ENCODE measurements at places on chromosomes 1 and 21.
A peak's percentile ranks its signal among the peaks of the same experiment; 100 is the strongest.

DNA sequence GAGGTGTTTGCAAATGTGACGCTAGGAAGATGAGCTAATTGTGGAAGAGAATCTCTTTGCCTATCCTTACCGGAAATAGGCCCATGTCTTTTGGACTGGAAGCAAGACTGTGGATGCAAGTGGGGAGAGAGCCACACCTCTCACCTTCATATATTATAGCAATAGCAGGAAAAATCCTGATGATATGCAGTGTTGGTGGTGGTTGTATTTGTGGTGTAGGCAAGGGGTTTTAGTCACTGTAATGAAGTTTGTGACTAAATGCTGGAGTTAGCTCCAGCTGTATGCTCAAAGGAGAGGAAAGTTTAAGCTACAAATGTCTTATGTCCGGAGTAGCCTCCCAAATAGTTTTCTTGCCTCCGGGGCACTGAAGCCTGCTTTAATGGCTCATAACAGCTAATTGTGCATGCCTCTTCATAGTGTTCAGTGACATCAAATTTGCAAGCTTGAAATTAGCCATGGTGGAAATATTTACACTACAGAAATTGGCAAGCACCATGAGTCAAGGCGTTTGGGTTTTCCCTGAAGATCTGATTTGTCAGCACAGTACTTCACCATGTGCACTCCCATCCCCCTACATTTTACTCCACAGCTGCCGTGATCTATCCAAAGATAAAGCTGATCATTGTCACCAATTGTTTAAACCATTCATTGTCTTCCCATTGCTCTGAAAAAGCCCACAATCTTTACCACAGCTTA lies 102.6 kb upstream of the ZNF644 start:
- no peak for DNase-seq

DNA sequence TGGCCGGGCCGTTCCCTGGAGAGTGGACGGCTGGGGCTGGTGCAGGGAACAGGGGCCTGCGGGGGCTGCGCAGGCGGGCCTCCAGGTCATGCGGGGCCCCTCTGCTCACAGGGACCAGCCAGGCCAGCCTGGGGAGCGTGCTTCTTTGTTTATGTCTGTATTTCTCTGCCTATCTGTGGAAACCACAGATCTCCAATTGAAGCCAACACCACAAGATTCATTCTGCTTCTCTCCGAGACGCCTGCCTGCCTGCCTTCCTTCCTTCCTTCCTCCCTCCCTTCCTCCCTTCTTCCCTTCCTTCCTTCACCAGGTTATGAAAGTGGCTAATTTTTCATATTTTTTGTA lies 39.9 kb upstream of the HMGN1 start:
- no peak for DNase-seq

- no peak for DNase-seq
Measured at GRCh38 chr1:39462074-39462473, 29.4 kb upstream of the BMP8A start.

GRCh38 chr1:18644973-18645746 lies 14.5 kb downstream of the PAX7 start:
- DNase-seq = no peak

GRCh38 chr1:172754609-172755008 lies 95.7 kb downstream of the FASLG start:
- DNase-seq = no peak

DNA sequence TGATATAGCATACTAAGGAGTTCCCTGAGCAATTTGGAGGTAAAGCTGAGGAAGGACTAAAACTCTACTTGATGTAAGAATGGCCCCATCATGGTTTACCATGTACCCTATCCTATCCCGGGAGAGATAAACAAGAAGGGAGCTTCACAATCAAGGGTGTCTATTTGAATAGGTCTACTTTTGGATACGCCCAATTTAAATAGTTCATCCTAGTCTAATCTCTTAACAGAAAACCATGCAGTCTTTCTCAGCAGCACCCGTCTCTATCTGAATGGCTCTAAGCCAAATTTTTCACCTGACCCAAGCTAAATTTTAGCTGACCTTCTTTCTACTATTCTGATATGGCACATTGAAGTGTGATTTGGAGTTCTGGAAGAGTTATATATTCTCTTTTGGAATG lies 122.0 kb downstream of the TNNI3K start:
- no peak for DNase-seq

DNA sequence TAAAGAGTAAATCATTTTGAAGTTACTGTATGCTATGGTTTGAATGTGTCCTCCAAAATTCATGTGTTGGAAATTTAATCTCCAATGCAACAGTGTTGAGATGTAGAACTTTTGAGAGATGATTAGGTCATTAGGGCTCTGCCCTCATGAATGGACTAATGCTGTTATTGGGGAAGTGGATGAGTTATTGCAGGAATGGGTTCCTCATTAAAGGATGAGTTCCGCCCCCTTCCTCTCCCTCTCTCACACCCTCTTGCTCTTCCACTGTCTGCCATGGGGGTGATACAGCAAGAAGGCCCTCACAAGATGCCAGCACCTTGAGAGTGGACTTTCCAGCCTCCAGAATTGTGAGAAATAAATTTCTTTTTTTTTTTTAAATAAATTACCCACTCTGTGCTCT lies 97.6 kb downstream of the ATP1A1 start:
- no peak for DNase-seq

GRCh38 chr1:172845371-172845770 lies 186.5 kb downstream of the FASLG start:
- DNase-seq = peak; percentile 54
